ENCODE measurements at places on chromosomes 7 and 10.

- DNase-seq, result no peak
Observed at GRCh38 chr10:89670926-89671325, 25.9 kb upstream of the PANK1 start.

DNA sequence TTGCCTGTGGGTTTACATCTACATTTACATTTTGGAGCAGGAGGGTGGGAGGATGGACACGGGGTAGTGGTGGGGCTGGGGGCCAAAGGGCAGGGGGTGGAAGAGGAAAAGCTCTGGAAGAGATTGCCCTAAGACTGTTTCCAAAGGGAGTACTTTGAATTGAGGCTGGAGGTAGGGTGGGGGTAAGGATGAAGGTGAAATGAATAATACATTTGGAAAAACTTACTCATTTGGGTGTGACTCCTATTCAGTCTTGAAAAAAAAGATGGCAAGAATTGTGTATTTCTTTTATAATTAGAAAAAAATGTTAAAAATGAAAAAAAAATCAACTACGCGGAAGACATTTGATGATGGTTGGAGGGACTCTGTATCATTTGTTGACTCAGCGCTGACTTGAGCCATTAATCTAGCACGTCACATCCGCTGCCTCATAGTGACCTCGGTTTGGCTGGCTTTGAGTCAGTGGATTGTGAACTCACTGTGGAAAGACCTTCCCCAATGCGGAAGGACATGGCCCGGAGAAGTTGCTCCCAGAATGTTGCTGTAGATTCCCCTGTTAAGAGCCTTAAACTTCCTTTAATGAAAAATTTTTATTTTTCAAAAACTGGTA is 2.8 kb downstream of the FAM180A start:
- DNase-seq, result no peak

DNA sequence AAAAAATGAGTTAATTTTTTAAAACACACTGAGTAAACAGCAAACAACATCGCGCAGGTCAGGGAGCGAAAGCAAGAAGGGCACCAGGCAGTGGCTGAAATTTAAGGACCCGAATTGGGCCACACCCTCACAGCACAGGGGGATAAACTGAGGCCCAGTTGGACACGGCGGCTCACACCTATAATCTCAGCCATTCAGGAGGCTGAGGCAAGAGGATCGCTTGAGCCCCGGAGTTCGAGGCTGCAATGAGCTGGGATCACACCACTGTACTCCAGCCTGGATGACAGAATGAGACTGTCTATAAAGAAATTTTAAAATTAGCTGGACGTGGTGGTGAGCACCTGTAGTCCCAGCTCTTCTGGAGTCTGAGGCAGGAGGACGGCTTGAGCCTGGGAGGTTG is 69.6 kb downstream of the PDGFA start:
- no peak for DNase-seq

DNA sequence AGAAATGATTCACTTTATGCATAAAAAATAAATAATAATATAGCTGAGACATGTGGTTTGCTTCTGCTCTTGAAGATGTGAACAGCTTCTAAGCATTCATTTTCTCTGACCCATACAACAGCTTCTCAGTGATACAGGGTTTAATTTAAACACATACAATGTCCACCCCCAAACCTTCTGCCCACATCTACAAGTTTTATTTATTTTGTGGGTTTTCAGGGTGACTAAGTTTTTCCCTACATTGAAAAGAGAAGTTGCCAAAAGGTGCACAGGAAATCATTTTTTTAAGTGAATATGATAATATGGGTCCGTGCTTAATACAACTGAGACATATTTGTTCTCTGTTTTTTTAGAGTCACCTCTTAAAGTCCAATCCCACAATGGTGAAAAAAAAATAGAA is 17.2 kb downstream of the INHBA start:
- peak; percentile 12 for DNase-seq
